ENCODE measurements at places on chromosomes 16 and 17. TPM values are rescaled to one million over a fixed set of nuclear protein-coding genes. Genes with fewer than 3 reads are reported as not detected.

GRCh38 chr16:84659656-84660300 is 11.5 kb downstream of the KLHL36 start:
- DNase-seq: no peak

GOT2 gene
- total RNA-seq: 102 TPM

GRCh38 chr17:34769049-34769448 is 189.7 kb downstream of the TMEM132E start:
- DNase-seq: no peak

DNA sequence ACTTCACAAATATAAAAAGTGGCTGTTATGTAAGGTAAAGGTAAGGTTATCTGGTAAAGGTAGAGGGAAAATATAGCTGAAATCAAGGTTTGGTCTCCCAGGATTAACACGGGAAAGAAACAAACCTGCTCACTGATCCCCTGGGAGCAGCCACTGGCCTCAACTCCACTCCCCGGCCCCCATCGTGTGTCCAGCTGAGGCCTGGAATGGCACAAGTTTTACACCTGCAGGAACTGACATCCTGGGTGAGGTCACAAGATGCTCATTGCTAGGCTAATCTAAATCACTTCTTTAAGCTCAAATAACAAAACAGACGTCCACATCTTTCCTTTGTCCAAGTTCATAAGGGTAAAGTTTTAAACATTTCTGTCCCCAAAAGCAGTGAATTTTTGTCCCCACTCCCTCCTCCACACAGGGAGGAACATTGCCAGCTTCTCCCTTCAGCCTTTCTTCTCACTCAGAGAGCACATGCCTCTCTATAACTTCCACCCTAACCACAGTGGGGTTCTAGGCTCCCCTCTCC is 46.3 kb downstream of the ERN1 start:
- DNase-seq: no peak

Data from activated CD8-positive, alpha-beta memory T cell treated with anti-CD3 and anti-CD28 coated beads, Interleukin-2, amount 10 ng/mL, durations not matched to agents 7 days and 5 days (primary cell).